ENCODE measurements at places on chromosomes 16 and 17.

DNA sequence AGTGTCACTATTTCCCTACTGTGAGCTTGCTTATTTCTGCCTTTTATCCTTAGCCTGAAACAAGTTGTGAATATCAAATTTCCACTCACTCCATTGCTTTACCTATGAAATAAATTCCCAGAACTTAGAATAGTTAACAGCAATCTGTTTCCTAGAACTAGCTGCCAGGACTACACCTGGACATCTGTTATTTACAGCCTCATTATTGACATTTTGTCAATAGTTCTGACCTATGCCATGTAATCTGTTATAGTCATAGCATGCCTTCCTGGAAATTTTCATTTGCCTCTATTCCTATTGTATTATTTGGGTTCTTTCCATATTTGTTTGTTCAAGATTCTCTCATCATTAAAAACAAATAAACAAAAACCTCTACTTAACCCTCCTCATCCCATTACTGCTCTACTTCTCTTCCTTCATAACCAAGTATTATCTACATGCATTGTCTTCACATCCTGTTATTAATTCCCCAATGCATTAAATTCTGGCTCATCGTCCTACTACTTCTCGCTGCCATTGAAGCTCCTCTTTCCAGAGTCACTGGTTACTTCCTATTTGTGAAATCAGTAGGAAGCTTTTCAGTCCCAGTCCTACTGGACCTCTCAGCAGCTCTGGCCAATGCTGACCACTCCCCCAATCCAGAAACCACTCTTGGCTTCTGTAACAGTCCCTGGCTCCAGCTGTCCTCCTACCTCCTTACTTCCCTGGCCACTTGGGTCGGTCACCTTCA is 55.3 kb downstream of the PIGL start:
- no peak for DNase-seq

DNA sequence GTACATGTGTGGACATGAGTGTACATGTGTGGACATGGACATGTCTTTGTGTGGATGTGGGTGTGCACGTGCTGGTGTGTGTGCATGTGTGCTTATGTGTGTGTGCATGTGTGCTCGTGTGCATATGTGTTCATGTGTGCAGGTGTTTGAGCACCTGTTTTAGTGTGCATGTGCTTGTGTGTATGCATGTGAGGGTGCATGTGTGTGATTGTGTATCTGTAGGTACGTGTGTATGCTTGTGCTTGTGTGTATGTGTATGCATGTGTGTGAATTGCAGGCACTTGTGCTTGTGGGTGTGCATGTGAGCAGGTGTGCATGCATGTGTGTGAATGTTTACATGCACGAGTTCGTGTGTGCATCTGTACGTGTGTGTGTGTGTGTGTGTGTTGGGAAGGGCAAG is 300.6 kb upstream of the EEF2KMT start:
- no peak for DNase-seq

- no peak for DNase-seq
These were observed 313.9 kb upstream of the SALL1 start for GRCh38 chr16:51464996-51465395.

- DNase-seq, result peak; percentile 83
These were observed 187.6 kb downstream of the RGS9 start for GRCh38 chr17:65324611-65325342.

GRCh38 chr17:78726513-78726912 is 55.6 kb downstream of the CYTH1 start:
- peak; percentile 32 for DNase-seq

GRCh38 chr16:4494746-4495490 is 18.7 kb downstream of the HMOX2 start:
- DNase-seq, result no peak

DNA sequence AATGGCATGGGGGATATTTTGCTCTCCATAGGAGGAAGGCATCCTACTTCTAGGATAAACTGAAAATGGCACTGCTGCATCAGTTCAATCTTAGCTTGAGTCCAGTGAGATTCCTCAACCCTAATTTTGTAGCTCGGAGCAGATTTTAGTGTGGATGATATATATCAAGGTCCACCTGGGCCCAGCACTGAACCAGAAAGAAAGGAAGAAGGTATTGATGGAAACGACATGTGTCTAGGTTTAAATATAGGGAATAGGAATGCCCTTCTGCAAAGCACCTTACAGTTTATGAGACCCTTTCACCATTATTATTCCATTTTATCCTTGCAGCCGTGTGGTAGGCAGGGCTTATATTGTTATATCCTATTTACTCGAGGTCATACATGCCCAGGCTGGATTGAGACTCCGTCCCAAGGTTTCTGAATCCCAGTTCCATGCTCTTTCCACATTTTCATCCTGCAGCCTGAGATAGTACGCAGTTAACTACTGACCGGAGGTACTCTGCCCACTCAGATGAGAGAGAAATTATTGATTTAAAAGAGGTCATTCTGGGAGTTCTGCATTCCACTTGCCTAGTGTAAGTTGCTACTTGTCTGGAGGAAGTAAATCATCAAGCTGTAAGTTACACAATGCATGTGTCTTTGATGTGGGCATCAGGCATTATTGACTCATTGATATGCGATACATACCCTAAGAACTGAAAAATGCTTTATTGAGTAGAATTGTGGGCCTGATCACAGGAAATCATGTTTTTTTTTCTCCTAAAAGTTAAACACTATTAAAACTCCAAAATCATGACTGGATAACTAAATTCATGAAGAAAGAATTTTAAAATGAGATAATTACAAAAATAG is 10.1 kb downstream of the KRT39 start:
- DNase-seq, result no peak

DNA sequence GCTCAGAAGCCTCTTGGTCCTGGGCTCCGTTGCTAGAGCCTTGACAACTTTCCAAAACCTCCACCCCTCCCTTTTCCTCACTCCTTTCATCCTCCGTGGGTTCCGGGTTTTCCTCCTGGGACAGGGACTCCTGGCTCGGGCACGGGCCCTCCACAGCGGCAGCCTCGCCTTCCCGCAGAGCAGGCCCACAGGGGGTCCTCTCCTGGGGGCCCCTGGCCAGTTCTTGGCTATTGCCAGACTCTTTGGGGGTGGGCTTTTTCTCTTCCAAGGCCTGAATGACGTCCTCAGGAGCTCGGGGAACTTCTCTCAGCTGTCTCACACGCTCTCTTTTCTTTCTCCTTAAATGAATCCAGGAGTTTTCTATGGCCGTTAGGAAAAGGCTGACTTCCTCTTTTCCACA is 19.3 kb upstream of the MNT start:
- peak; percentile 28 for DNase-seq

DNA sequence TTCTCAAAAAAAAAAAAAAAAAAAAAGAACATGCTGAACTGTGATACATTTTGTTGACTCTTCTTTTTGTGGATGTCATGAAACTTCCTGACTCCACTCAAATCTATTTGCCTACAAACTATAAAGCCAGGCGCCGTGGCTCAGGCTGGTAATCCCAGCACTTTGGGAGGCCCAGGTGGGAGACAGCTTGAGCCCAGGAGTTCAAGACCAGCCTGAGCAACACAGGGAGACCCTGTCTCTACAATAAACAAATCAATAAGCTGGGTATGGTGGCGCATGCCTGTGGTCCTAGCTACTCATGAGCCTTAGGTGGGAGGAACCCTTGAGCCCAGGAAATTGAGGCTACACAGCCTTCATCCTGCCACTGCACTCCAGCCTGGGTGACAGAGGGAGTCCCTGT is 1.5 kb upstream of the NT5C start:
- no peak for DNase-seq

DNA sequence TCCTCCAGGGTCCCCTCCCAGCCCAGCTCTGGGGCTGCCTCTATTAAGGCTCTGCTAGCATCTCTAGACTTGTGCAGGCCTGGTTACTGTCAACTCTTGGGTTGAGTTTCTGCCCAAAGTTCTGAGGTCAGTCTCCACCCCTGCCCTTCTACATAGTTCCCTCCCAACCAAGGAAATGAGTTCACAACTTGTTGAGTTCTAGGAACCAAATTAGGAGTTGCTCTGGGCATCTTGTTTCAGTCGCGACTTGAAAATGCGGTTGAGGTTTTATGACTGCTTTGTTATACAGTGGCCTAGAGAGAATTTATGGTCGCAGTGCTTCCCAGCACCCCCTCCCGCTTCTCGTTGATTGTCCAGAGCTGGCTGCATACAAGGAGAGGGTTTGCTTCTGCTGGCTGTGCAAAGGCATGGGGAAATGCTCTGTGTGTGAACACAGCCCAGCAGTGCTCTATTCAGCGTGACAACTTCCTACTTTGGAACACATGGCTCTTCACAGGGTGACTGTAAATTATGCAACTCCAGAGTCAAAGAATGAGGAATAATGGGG is 20.2 kb downstream of the GNAO1 start:
- no peak for DNase-seq

GRCh38 chr16:1003391-1004347 is 22.1 kb downstream of the SOX8 start:
- no peak for DNase-seq

DNA sequence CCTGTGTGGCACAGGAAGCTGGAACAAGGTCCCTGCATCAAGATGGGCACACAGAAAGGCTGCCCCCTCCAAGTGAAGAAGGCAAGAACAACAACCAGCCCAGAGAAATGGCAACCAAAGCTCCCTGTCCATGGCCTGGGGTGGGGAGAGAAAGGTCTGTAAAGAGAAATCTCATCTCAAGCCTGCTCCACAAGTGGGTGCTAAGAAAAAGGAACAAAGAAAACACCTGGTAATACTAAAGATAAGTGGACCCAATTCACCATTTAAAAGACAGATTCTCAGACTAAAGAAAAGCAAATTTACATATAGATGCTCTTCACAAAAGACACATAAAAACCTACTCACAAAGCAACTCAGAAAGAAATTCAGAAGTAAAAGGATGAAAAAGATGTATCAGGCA is 107.4 kb downstream of the PARN start:
- no peak for DNase-seq

GRCh38 chr16:2490190-2491105 is 15.5 kb downstream of the TBC1D24 start:
- DNase-seq, result no peak

DNA sequence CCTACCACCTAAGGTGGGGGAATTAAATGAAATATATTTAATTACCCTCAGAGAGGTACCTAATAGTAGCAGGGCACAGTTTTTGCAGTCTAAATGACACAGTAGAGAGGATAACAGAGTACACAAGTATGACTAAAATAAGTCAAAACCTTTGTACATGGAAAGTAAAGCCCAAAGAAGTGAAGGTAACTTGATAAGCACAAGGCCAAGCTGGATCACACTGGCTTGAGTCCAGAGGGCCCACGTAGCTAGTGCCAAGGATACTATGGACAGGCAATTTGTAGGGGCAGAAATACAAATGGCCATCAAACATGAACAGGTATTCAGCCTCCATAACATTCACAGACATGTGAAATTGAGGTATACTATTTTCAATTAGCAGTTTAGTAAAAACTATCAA is 7.6 kb downstream of the MYO18A start:
- no peak for DNase-seq

- DNase-seq, result peak; percentile 94
These were observed 24.3 kb upstream of the KRT20 start for GRCh38 chr17:40909351-40909750.

DNA sequence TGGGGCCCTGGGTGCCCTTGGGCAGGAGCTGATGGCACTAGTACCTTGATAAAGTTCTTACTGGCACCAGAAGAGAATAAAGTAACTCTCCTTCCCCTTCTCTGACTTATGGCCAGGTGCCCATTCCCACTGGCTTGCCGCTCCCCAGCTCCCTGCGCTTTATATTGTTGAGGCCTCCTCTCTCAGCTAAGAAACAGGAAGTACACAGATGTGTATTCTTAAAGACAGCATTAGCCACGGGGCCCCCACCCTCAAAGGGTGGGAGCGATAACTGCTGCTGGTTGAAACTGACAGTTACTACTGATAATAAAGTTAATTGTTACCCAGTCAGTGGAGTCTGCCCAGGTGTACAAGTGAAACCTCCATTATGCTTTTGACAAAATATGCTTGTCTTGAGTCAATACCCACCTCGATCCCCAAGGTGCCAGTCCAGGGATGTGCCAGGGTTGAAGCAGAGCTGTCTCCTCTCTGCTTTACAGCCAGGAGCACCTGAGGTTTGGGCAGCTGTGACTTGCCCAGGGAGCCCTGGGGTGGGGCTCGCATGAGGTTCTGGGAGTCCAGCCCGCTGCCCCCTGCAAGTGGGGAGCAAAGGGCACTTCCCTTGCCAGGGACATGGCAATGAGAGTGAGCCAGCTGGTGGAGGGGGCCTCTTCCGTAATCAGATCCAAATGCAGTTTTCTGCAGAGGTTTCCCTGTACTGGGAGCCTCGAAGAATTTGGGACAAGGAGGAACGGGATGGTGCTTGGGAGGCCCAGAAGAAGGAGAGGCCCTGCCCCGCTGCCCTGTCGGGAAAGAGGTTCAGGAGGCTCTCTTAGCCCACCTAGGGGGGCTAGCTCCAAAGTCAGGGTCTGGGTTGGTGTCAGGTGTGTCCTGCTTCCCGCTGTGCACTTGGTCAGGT is 5.4 kb upstream of the CLDN9 start:
- no peak for DNase-seq

DNA sequence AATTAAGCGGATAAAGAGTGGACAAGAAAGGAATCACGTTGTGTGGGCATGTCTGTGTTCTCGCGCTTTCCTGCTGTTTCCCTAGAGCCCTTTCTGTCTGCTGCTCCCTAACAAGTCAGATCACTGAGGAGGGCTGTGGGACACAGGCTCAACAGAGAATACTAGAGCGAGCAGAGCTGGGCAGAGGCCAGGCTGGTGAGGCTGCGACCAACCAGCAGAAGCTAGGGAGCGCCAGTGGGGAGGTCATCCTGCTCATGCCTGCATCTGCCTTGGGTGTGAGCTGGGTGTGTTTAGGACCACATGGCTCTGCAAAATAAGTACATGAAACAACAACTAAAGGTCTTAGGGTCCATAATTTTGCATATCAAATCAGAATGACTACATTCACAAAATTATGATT is 11.5 kb upstream of the FOXJ1 start:
- DNase-seq, result no peak

DNA sequence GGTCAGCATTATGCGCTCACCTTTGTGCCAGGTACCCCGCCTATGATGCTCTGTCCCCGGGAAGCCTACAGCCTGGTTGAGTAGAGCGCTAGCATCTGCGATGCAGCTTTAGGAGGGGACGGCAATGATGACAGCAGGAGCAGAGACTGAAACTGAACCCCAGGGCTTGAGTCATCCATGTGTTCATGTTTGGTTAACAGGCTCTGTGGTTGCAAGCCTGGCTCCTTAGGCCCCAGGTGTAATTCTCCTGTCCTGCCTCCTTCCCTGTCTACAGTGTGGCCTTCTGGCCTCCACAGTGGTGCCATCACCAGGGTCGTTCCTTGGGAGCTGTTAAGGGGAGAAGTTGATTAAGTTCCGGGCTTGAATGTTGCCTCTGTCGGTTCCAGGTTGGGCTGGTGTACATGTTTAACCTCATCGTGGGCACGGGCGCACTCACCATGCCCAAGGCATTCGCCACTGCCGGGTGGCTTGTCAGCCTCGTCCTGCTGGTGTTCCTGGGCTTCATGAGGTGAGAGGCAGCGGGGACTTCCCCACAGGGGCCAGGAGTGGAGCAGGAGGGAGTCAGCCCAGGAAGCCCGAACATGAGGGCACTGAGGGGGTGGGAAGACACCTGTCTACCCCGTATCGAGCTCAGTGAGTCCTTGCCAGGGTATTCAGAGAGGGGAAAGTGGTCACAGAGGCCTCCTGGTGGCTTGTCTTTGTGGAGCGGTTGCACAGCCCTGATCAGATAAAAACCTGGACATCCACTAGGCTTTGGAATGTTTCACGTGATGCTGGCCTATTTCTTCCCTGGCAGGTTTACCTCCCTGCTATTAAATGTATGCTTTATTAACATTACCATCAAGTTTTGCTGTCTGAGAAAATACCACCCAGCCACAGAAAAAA is 9.2 kb upstream of the NAT9 start:
- no peak for DNase-seq

All from tongue (tissue), 3 donors.